Kidney tubule cell (primary cell): ENCODE measurements at places on chromosomes 7 and 10.

DNA sequence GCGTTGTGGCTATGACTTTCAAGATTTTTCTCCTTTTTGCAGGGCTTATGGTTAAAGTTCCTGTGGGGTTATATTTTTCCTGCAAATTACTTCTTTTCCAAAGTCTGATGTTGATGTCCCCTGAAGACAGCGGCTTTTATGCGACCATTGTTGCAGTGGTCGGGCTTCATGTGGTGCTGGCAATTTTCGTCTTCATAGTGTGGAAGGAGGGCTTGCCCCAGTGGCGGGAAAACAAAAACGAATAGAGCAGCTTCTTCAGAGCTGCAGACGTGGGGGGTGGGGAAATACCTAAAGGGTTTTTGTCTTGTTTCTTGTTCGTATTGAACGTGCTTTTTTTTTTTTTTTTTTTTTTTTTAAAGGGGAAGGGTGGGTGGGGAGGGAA is 53.8 kb downstream of the MCMBP start:
- no peak for DNase-seq

- DNase-seq: peak; percentile 40
Measured at GRCh38 chr10:119270762-119271366, 63.5 kb downstream of the GRK5 start.

DNA sequence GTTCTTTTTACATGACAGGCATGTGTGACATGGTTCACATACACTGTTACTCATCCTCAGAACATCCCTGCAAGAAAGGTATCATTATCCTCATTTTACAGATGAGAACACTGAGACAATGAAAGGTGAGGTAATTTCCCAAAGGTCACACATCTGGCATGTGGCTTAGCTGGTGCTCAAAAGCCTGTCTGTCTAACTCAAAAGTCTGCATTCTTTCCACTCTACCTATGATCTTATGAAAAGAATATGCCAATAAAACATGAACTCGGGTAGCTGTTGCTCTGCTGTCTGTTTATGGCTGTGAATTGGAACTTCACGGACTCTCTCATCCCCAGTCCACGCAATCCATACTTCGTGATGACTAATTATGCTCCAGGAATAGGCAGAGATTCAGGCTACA is 79.0 kb upstream of the ODAD2 start:
- DNase-seq: peak; percentile 97

DNA sequence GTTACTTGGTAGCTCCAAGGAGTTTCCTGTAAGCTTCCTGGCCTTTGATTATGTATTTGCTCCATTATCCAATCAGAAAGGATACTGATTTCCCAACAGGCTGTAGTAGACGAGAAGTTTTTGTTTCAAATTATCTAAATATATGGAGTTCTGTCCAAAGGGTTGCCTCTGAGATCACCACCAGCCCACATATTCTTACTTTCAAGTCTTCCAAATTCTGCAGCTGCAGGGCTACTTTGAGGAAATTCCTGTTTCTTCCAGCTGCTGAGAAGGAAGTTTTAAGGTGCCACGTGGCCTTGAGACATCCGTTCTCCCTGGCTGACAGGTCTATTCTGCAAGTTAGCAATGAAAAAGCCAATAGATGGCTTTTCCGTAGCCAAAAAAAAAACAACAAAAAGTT is 286.0 kb downstream of the TWIST1 start:
- no peak for DNase-seq

DNA sequence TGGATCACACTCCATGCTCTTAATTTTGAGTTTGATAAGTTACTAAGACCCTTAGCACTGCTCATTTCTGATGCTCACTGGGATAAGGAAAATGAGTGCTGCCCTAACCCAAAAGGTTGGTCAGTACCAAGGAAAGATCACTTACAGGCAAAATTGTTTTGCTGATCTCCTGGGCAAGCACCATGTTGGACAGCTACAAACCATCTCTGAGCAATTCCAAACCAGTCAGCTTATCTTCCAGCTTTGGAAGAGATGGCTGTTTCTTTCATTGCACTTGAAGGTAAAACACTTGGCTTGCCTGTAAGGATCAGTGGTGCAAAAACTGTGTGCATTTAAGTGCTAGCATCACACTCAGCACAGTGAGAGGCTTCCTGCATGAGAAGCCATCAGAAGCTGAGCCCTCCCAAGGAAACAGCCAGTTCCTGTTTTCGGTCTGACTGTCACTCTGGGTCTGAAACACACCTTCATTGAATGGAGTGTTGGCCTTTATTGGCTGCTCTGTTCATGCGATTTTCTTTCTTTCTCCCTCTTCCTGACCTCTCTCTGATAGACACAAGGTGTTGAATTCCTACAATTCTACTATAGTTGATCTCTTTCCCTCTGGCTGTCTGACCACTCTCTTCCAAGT is 126.4 kb upstream of the GHITM start:
- DNase-seq: no peak

GRCh38 chr7:45050198-45050597 is 38.6 kb downstream of the NACAD start:
- DNase-seq: no peak

- DNase-seq: peak; percentile 75
Measured at GRCh38 chr7:156151658-156152057, 339.4 kb upstream of the SHH start.

- no peak for DNase-seq
Measured at GRCh38 chr7:82348251-82348650, 95.3 kb downstream of the CACNA2D1 start.
